ENCODE measurements at places on chromosomes 12 and 14. TPM values are rescaled to one million over a fixed set of nuclear protein-coding genes. Genes with fewer than 3 reads are reported as not detected.

GRCh38 chr14:52073251-52073650 is 4.4 kb upstream of the NID2 start:
- DNase-seq = no peak

DNA sequence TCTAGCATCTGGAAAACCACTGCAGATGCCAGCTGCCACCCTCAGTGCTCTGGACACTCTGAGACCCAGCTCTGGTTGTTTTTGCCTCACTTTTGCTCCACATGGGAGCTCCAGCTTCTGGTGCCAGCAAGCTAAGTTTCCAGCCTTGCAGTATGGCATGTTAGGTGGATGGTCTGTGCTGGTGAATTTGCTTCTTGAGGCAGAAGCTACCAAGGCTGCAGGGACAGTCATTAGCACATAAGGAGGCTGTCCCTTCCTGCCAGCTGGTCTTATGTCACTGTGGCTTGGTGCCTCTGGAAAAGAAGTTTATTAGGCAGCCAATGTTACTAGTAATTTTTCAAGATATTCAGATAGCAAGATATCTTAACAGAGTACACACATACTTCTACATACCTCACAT is 64.2 kb upstream of the CSRP2 start:
- DNase-seq = no peak

DNA sequence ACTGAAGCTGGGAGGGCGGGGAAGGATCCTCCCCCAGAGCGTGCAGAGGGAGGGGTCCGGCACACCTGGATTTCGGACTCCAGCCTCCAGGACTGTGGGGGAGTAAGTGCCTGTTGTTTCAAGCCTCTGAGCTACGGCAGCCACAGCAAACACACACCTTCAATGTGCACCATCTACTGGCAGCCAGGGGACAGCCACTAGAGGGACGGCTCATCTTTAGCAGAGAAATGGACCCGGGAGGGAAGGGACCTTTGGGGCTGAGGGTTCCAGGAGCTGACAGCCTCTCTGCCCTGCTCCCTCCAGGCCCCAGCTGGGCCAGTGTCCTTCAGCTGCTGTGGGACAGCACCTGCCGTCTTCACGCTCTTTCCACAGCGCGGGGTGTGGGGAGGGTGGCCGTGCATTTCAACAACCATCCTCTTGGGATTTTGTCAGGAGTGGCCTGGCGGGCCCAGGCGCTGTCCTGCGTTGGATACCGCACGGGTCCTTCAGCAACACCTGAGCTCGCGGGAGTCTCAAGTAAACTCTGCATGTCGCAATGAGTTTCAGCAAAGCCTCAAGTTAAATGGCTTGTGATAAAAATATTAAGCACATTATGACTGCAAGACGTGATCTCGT is 209.2 kb upstream of the C14orf180 start:
- DNase-seq = peak; percentile 9

Gene OR6C4
- not detected for polyA plus RNA-seq

DNA sequence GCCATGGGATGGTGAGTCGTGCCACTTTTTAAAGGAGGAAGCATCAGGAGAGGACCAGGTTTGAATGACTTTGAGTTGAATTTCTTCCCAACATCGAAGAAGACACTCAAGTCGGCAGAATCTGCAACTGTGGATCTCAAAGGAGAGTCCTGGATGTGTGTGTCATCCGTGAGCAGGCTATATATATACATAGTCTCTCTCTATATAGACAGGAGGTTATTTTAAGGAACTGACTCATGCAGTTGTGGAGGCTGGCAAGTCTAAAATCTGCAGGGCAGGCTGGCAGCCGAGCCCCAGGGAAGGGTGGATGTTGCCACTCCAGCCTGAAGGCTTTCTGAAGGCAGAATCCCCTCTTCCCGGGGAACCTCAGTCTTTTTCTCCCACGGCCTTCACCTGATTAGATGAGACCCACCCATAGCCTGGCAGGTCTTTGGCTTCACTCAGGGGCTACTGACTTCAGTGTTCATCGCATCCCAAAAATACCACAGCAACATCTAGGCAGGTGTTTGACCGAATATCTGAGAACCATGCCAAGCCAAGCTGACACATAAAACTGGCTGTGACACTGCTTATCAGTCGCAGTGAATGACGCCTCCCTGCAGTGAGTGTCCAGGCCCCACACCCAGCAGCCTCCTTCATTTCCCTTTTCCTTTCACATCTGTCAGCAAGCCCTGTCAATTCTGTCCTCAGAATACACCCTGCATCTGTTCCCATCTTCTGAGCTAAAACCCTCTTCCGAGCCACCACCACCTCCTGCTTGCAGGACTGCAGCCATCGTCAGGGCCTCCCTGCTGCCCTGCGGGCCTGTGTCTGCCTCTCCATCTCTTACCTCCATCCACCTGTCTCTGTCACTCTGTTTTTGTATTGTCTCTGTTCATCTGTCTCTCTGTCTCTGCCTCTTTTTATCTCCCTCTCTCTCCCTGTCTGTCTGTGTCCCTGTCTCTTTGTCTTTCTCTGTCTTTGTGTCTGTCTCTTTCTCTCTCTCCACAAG is 54.0 kb downstream of the ZNF664 start:
- DNase-seq = peak; percentile 8

- DNase-seq = no peak
Observed at GRCh38 chr12:33581613-33582122, 142.0 kb upstream of the SYT10 start.

DNA sequence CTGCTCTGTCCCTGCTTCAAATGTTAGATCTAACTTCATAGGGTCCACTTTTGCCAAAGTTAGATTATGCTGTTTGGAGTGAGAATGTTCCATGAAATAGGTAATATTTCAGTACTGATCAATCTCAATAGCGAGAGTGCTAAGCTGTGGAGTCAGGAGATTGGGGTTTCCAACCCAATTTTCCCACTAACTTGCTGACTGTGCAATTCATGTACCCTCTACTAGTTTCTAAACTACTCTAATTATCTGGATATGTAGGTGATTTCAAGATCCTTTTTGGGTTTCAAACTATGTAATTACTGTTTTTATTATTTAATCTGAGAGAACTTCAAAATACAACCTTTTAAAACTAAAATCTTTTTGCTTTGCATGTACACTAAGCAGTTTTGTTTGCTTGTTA is 45.9 kb downstream of the GPR137C start:
- DNase-seq = no peak

DNA sequence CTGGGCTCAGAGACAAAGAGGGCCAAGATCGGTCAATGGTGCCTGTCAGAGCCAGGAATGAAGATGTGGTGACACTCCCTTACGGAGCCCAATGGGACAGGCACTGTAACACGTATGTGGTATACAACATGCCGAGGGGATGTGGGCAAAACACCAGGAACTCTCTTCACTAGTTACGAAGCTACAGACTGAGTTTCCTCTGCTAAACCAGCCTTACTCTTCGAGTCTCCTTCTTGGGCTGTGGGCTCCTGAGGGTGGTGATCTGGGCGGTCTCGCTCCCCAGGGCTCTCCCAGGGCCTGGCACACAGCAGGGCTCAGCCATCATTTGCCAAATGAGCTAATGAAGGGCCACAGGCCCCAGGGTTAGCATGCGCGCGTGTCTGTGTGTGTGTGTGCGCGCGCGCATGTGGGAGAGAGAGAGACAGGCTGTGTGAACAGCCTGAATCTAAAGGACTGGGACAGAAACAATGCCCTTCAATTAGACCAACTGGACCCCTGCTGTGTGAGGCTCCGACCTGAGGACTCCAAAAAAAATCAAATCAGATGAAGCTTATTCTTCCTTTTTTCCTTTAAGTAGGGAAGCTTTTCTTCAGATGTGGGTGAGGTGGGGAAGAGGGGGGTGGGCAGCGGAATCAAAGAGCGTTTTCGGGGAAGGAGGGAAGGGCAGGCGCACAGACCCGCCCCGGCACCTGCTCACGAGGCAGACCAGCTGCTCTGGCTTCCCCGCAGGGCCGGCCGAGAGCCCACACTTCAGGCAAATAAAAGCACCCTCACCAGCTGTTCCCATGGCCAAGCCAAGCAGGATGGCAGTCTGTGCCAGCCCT is 42.5 kb downstream of the CCDC88C start:
- DNase-seq = no peak

DNA sequence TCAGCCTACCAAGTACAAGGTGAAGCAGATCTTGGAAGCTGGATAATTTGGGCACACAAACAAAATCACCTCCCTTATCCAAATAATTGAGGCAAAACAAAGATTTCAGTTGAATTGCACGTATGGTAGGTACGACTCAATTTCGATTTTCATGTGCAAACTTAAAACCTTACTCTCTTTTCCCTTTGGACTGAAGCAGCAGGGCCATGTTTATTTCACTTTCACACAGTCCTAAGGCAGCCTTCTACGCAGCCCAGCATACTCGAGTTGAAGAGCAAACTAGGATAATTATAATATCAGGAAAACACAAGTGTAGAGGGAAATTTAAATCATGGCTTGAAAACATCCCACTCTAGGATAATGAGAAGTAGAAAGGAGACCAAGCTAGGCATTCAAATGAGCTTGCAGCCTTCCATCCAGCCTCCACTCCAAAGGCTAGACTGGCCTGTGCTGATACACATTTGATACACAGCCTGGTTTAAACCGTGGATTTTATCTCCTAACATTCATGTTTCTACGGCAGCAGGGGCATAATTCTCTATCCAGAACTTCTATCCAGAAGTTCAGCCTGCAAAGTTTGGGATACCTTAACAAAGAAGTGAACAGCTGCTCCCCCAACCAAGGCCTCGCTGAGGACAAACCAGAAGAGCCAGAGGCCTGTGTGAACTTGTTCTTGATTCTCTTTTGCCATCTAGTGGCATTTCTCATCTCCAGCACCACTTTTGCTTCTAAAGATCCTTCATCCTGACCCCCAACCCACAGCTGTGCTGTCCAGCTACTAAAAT is 2.4 kb upstream of the RNASE7 start:
- peak; percentile 46 for DNase-seq

Gene CYP46A1
- polyA plus RNA-seq = 0.05 TPM

Gene FGF23
- not detected for polyA plus RNA-seq

GRCh38 chr12:130145731-130146130 is 16.5 kb upstream of the FZD10 start:
- no peak for DNase-seq

All from endothelial cell of umbilical vein (primary cell).